ENCODE measurements at places on chromosomes 16 and 17. TPM values are rescaled to one million over a fixed set of nuclear protein-coding genes. Genes with fewer than 3 reads are reported as not detected.

Gene KCNJ2
- 0.75 TPM for polyA plus RNA-seq

Gene ERI2
- 12.9 TPM for polyA plus RNA-seq

Gene SLC43A2
- 6.0 TPM for polyA plus RNA-seq

Gene KRT34
- polyA plus RNA-seq: 39.8 TPM

Gene PRR29
- polyA plus RNA-seq: 0.47 TPM

Gene CCL17
- not detected for polyA plus RNA-seq

Gene ACAP1
- polyA plus RNA-seq: 15.7 TPM

Gene LRRC75A
- 0.54 TPM for polyA plus RNA-seq

Gene KRTAP1-1
- 3.3 TPM for polyA plus RNA-seq

Gene TRIM47
- 1.2 TPM for polyA plus RNA-seq

Gene COL1A1
- 15,283 TPM for polyA plus RNA-seq

Gene RASD1
- polyA plus RNA-seq: 1.2 TPM

Gene ANKRD40CL
- not detected for polyA plus RNA-seq

Gene CARHSP1
- 156 TPM for polyA plus RNA-seq

Gene KCNJ18
- polyA plus RNA-seq: not detected

Gene NAGPA
- polyA plus RNA-seq: 16.2 TPM

Gene ARHGAP44
- polyA plus RNA-seq: 0.33 TPM

Gene TBX6
- polyA plus RNA-seq: 0.13 TPM

Gene CPSF4L
- polyA plus RNA-seq: not detected

Gene C1QL1
- polyA plus RNA-seq: 0.14 TPM

Gene BMERB1
- 56.3 TPM for polyA plus RNA-seq

Gene PPP1R27
- polyA plus RNA-seq: not detected

Gene TBX21
- polyA plus RNA-seq: not detected

Gene TAOK1
- polyA plus RNA-seq: 7.1 TPM

Gene CD19
- not detected for polyA plus RNA-seq

Gene ADAD2
- not detected for polyA plus RNA-seq

Gene EME2
- polyA plus RNA-seq: 3.1 TPM

Gene NEUROD2
- polyA plus RNA-seq: not detected

Gene EARS2
- 15.6 TPM for polyA plus RNA-seq

Gene DHX38
- polyA plus RNA-seq: 23.7 TPM

Gene KRT20
- polyA plus RNA-seq: not detected

Gene MPO
- not detected for polyA plus RNA-seq

All from GM23248 (cell line).